NCI-H187 (cell line): ENCODE measurements at places on chromosomes 4 and X.

GRCh38 chr4:47505666-47506065 is 20.6 kb downstream of the ATP10D start:
- no peak for DNase-seq

DNA sequence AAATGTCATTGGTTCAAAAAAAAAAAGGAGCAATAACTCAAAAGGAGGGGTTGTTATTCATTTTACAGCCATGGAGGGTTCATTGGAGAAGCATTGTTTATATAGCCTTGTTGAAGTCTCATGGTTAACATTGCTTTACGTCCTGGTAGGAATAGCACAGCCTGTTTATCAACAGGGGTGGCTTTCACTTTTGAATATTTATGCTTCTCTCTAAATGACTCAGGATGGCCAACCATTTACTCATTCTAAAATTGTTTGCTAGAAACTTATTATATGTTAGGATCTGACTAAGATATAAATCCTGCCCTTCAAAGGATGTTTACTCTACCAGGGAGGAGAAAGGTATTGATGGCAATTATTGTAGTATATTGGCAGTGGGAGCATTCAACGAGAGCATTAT is 534.1 kb upstream of the GALNTL6 start:
- no peak for DNase-seq

DNA sequence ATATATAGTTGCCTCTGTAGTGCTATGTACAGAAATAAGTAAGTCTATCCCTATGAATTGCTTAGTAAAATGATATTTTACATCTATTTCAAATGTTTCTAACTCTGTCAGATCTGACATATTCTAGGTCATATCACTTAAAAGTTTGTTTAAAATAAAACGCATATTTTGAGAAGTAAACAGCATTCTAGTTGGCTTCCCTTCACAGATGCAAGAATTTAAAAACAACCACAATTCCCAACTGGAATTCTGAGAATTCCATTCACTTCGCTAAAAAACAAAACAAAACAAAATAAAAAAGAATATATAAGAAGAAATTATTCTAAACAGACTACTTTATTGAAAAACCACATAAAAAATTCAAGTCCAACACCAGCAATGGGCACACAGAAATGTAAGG is 126.0 kb downstream of the PPP3CA start:
- no peak for DNase-seq

GRCh38 chr4:25233194-25233593 is 639 bp upstream of the PI4K2B start:
- no peak for DNase-seq

GRCh38 chr4:168932138-168932537 is 77.9 kb downstream of the CBR4 start:
- no peak for DNase-seq

DNA sequence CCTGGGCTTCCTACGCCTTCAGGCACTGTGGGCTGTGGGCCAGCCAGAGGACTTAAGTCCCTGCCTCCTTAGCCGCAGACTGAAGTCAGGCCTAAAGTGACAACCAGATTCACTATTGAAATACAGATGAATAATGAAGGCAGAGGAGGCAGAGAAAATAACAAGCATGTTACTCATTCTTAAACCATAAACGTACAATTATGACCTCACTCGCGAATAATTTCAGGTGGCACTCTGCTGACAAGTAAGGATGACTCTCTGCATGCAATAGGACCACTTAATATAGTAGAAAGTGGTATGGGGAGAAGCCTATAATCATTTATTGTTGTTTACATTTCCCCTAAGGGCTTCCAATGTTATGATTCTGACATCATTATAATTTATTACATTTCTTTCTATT is 409.2 kb upstream of the FGF13 start:
- no peak for DNase-seq

DNA sequence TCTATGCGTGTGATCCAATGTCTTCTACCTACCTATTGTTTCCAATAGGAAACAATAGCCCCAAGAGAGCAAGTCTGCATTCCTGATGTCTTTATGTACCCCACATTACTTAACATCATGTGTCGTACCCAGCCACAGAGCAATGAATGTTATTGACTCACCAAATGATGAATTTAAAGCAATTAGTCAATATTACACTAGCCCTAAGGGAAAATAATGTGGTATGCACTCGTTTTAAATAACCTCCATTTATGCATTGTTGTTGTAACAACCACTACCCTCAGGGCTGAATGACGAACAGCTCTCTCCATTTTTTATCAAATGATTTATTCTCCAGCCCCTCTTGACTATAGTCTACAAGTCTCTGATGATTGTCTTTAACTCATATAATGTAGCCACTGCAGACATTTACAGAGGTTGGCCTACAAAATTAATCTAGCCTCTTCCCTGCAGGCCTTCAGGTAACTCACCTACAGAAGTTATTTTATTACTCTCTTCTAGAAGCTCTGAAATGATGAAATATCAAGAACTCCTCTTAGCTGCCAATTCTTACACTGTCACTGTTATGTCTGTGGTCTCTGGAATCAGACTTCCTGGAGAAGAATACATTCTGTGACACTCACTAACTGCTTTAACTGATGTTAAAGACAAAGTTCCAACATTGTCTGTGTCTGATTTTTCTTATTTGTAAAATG is 601.7 kb upstream of the GRIA3 start:
- DNase-seq: no peak

- DNase-seq: no peak
Observed at GRCh38 chr4:180900781-180901180, 1342.4 kb upstream of the TENM3 start.

- no peak for DNase-seq
Observed at GRCh38 chr4:54189140-54189539, 40.0 kb upstream of the PDGFRA start.

- DNase-seq: no peak
Observed at GRCh38 chrX:84634201-84634782, 132.0 kb upstream of the HDX start.

DNA sequence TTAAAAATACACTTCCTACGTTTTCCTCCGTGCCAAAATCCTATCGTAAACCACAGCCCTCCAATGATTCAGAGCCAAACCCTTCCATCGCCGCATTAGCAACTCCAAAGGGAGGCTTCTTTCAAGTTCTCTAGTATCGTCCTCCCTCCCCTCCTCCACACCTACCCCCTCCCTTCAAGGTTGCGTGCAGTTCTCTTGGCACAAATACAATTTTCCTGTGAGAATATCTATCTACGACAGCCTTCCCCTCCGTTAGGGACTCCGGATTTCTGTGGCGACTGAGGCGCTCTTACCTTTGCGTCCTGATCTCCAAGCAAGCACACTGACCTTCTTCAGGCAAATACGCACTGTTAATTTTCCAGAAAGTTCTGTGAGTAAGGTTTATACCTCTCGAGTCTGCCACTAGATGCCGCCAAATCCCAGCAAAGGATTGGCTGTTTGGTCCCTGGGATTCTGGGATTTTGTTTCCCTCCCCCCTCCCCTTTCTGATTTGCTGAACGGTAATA is 1.2 kb upstream of the MORF4L2 start:
- peak; percentile 68 for DNase-seq

- peak; percentile 43 for DNase-seq
Observed at GRCh38 chr4:38177641-38178391, 217.6 kb downstream of the PTTG2 start.

DNA sequence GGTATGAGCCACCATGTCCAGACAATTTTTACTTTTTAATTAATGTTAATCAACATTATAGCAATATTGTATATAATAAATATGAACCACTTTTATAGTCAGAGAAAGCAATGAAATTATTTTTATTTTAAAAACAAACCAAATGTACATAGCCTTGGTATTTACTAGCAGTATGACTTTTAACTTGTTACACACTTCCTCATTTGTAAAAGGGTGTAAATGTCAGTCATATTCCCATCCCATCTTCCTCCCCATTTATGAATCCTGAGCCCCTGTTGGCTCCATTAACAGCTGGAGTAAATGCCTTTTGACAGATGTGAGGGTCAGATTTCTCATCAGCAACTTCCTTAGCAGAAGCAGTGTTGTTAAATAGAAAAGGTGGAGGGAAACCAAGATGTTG is 179.6 kb upstream of the SPRY1 start:
- DNase-seq: no peak

DNA sequence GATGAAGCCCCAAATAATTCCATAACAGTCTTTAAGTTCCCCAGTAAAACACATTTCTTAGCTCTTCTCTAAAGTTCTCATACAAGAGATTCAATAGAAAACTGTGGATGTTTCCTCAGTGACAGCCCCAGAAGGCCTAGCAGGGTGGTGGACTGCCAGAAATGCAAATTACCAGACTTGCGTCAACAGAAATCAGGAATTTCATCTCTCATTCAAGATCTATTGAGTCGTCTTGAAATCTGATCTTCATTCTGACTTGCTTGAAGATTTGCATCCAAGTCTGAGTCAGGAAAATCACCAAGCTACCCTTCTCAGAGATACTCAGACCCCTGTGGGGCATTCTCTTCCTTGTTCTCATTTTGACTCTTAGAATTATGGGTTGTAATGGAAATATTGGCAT is 68.9 kb upstream of the NDP start:
- DNase-seq: no peak

DNA sequence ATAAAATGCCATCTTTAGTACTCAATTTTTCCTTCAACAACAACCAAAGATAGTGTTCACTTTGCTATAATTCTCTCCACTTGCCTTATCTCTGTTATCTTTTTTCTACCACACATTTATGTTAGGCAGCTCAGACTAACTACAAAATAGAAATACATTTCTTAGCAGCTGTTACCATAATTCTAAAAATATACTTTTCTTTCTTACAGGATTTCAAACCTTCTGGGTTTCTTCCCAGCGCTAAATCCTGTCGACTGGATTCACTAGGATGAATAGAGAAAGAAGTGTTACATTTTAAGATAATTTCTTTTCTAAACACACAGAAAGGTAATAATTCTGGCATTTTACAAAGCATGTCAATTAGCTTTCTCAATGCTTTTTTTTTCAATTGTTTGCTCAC is 105.5 kb upstream of the GK2 start:
- DNase-seq: no peak

GRCh38 chr4:15689540-15689939 is 7.9 kb downstream of the FAM200B start:
- DNase-seq: no peak

- DNase-seq: no peak
Observed at GRCh38 chr4:150598909-150599308, 17.0 kb downstream of the MAB21L2 start.

- DNase-seq: no peak
Observed at GRCh38 chrX:57156397-57157049, 19.3 kb upstream of the SPIN2A start.

GRCh38 chr4:70778888-70779422 is 57.2 kb downstream of the RUFY3 start:
- DNase-seq: no peak

GRCh38 chr4:183610613-183611012 is 48.4 kb downstream of the RWDD4 start:
- no peak for DNase-seq

GRCh38 chrX:46366381-46367207 is 178.6 kb downstream of the ZNF674 start:
- no peak for DNase-seq

DNA sequence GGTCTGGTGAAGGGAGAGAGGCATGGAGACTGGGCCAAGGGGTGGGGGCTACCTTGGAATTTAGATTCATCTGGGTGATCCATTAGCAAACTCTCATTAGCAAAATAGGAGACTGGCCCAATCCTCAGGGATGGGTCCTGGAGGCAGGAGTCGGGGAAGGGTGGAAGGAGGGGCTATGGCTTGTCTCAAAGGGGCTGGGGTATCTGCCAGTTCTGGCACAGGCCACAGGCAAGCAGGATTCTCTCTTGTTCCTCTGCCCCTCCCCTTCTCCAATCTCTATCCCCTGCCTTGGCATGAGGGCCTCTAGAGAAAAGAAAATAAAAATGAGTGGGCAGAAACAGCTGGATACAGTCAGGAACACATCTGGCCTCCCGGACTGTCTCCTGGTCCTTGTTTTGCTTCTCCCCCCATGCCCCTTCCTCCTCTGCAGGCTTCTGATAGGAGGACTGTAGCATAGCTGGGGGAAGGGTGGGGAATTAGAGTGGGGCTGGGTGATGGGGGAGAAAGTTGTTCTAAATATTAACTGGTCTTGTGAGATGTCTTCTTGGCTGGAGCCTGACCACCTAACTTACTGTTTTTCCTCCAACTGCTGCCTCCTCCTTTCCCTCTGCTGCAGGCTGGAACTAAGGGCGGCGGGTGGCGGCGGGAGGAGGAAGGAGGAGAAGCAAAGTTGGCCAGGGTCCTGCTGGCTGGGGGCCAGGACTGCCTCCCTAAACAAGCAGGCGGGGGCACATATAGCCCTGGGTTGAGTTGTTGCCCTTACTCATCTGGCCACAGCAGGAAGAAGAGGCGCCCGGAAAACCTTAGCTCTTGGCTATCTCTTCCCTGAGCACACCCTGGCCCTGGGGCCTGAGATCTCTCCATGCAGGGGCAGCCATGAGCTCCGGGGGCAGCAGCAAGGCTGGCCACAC is 53.3 kb upstream of the LAS1L start:
- no peak for DNase-seq

GRCh38 chrX:48022738-48023137 is 15.9 kb downstream of the SPACA5 start:
- DNase-seq: no peak

- no peak for DNase-seq
Observed at GRCh38 chrX:40062525-40063155, 35.1 kb downstream of the BCOR start.

DNA sequence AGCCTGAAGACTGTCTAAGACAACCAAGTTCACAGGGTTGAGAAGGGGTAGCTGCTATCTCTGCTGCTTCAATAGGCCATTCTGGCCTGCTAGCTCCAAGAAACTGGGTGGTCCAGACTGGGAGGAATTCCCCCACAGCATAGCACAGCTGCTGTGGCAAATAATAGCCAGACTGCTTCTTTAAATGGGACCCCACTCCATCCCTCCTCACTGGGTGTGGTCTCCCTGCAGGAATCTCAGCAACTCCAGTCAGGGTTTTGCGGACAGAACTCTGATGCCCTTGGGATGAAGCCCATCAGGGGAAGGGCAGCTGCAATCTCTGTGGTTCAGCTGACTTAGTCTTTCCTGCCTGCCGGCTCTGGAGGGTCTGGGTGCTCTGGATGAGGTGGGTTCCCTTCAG is 1018.6 kb upstream of the DIAPH2 start:
- no peak for DNase-seq

GRCh38 chr4:7199129-7199725 is 6.9 kb downstream of the SORCS2 start:
- DNase-seq: no peak

GRCh38 chrX:49656533-49656932 is 39.3 kb downstream of the PAGE1 start:
- no peak for DNase-seq

DNA sequence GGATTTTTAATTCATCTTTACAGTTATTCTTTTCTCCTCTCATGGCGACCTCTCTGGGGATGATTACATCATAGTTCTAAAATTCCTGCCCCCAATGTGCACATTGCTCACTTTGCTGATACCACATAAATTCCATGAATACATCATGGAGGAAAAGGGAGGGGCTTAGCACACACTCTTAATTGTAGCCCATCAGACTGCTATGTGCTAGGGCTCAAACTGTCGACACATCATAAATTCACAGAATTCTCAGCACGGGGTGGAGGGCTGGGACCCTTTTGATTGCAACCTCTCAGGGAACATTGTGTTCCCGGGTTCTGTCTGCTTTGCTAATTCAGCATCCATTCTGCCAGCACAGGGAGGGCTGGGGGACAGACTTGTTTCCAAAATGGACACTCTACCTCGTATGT is 592.9 kb downstream of the BCOR start:
- DNase-seq: no peak
